ENCODE measurements at places on chromosomes 3 and 15. TPM values are rescaled to one million over a fixed set of nuclear protein-coding genes. Genes with fewer than 3 reads are reported as not detected.

Gene NUTM1
- total RNA-seq, result not detected

Gene GOLGA6D
- total RNA-seq, result not detected

Gene P2RY12
- not detected for total RNA-seq

Gene TNIK
- 0.78 TPM for total RNA-seq

Gene SMCO1
- not detected for total RNA-seq

Gene ST8SIA2
- not detected for total RNA-seq

Gene CCR3
- total RNA-seq, result not detected
